ENCODE measurements at places on chromosomes 5 and 9. TPM values are rescaled to one million over a fixed set of nuclear protein-coding genes. Genes with fewer than 3 reads are reported as not detected.

MEF2C gene
- 11.3 TPM for total RNA-seq

IL3 gene
- not detected for total RNA-seq

THBS4 gene
- 0.14 TPM for total RNA-seq

DMRT3 gene
- not detected for total RNA-seq

SREK1 gene
- total RNA-seq, result 63.5 TPM

CSF2 gene
- total RNA-seq, result 5.3 TPM

OBP2B gene
- total RNA-seq, result not detected

HSD17B3 gene
- not detected for total RNA-seq

LAMC3 gene
- 2.1 TPM for total RNA-seq

CCDC183 gene
- total RNA-seq, result 0.22 TPM

ADAMTS19 gene
- 32.2 TPM for total RNA-seq

CTSV gene
- total RNA-seq, result 0.44 TPM

TXNDC8 gene
- total RNA-seq, result not detected

LRRC26 gene
- not detected for total RNA-seq

MUSK gene
- total RNA-seq, result 0.44 TPM

WHRN gene
- total RNA-seq, result 1.3 TPM

CCL21 gene
- not detected for total RNA-seq

SLC34A1 gene
- total RNA-seq, result not detected

MIER3 gene
- 17.3 TPM for total RNA-seq

ADAMTSL2 gene
- total RNA-seq, result 0.57 TPM

CCDC69 gene
- 2.4 TPM for total RNA-seq

RNF208 gene
- total RNA-seq, result 0.43 TPM

VCAN gene
- 200 TPM for total RNA-seq

TLN1 gene
- total RNA-seq, result 382 TPM

GRXCR2 gene
- total RNA-seq, result not detected

MYMK gene
- not detected for total RNA-seq

MEIKIN gene
- total RNA-seq, result not detected

SPINK13 gene
- not detected for total RNA-seq

IL13 gene
- total RNA-seq, result not detected

TBC1D9B gene
- 63.5 TPM for total RNA-seq

AGXT2 gene
- total RNA-seq, result not detected

SHB gene
- 49.4 TPM for total RNA-seq

TMOD1 gene
- not detected for total RNA-seq

MYORG gene
- total RNA-seq, result 1.4 TPM

NDUFB6 gene
- 38.5 TPM for total RNA-seq

STPG3 gene
- total RNA-seq, result not detected

SLC4A9 gene
- not detected for total RNA-seq

PAM gene
- total RNA-seq, result 125 TPM

RNF183 gene
- total RNA-seq, result not detected

SMIM33 gene
- total RNA-seq, result not detected

INSL4 gene
- not detected for total RNA-seq

ZNF366 gene
- not detected for total RNA-seq

All from placental pericyte (primary cell).